ENCODE measurements at places on chromosomes 4 and X. TPM values are rescaled to one million over a fixed set of nuclear protein-coding genes. Genes with fewer than 3 reads are reported as not detected.

Gene DSPP
- total RNA-seq, result not detected

GRCh38 chr4:162645381-162645780, 481.6 kb upstream of the FSTL5 start:
- no peaks in the 10 kb centered on the region for H3K27me3 ChIP-seq
- H3K27ac ChIP-seq, result no peak overlapping the region
- no peaks in the 10 kb centered on the region for H3K36me3 ChIP-seq
- H3K4me1 ChIP-seq, result no peaks in the 10 kb centered on the region
- no peak overlapping the region for H3K4me3 ChIP-seq

Gene TCEANC
- total RNA-seq, result 15.6 TPM

DNA sequence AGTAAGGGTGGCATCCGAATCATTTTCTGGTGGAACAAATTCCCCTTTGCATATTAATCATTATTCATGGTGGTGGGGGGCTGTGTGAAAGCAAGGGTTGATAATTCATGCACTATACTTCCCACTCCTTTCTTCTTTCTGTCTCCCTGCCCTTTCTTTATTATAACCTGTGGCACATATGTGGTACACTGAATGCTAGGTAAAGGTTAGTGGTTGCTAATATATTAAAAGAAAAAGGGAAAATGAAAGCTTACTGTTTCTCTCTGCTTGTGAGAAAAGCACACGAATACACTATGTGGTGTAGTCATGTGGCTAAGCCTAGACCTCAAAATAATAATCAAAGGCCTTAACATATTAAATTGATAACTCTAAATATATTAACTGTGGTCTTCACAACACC, 178.4 kb upstream of the RPS6KA3 start:
- H3K27me3 ChIP-seq, result no peaks in the 10 kb centered on the region
- no peaks in the 10 kb centered on the region for H3K4me1 ChIP-seq
- no peak overlapping the region for H3K27ac ChIP-seq
- H3K4me3 ChIP-seq, result no peak overlapping the region
- DNase-seq, result no peak

GRCh38 chr4:128635955-128636560, 173.4 kb upstream of the JADE1 start:
- peaks cover 41% of the 10 kb centered on the region for H3K4me1 ChIP-seq
- H3K27ac ChIP-seq, result peak overlapping the region; percentile 76
- no peaks in the 10 kb centered on the region for H3K36me3 ChIP-seq
- no peak overlapping the region for H3K4me3 ChIP-seq

Gene HSD17B13
- 1.3 TPM for total RNA-seq

- H3K4me3 ChIP-seq, result no peak overlapping the region
- no peaks in the 10 kb centered on the region for H3K27me3 ChIP-seq
- DNase-seq, result no peak
- no peaks in the 10 kb centered on the region for H3K36me3 ChIP-seq
- H3K4me1 ChIP-seq, result no peaks in the 10 kb centered on the region
Measured at GRCh38 chr4:172143605-172144314, 330.6 kb downstream of the GALNTL6 start.

DNA sequence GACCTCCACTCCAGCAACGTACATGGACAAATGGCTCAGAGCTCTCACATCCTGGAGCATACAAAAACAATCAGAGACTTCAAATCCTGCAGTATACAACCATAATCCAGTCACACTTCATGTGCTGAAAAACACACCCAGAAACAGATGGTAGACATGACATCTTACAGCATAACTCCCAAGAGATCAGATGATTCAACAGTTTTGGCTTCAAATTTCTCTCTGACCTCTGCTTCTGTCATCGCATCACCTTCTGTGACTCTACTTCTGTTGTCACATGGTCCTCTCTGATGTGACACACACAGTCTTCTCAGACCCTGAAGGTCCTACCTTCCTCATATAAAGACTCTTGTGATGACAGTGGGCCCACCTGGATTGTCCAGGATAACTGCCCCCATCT, 18.5 kb downstream of the SUV39H1 start:
- H3K4me3 ChIP-seq, result no peak overlapping the region
- H3K27ac ChIP-seq, result no peak overlapping the region
- no peaks in the 10 kb centered on the region for H3K36me3 ChIP-seq
- no peak for DNase-seq

GRCh38 chr4:8331575-8331955, 62.0 kb downstream of the HTRA3 start:
- no peaks in the 10 kb centered on the region for H3K36me3 ChIP-seq
- no peak overlapping the region for H3K27ac ChIP-seq
- peak; percentile 1 for DNase-seq
- no peak overlapping the region for H3K4me3 ChIP-seq

DNA sequence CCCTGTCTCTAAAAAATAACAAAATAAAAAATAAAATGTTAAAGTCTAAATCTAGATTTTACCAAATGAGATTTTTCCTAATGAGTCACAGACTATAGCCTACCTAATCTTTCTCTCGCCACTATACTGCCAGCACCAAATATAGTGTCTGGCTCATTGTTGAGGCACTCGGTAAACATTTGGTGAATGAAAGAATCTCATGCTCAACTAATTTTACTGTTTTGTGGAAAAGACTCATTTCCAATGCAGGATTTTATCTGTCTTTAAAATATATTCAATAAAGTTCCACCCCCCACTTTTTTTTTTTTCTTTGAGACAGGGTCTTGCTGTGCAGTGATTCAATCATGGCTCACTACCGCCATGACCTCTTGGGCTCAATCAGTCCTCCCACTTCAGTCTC, 71.5 kb downstream of the PLS3 start:
- no peak overlapping the region for H3K27ac ChIP-seq
- no peak overlapping the region for H3K4me3 ChIP-seq
- H3K36me3 ChIP-seq, result peaks cover 6% of the 10 kb centered on the region

GRCh38 chr4:154569584-154569983, 6.8 kb downstream of the FGB start:
- H3K4me1 ChIP-seq, result no peaks in the 10 kb centered on the region
- no peak overlapping the region for H3K27ac ChIP-seq
- no peaks in the 10 kb centered on the region for H3K36me3 ChIP-seq

DNA sequence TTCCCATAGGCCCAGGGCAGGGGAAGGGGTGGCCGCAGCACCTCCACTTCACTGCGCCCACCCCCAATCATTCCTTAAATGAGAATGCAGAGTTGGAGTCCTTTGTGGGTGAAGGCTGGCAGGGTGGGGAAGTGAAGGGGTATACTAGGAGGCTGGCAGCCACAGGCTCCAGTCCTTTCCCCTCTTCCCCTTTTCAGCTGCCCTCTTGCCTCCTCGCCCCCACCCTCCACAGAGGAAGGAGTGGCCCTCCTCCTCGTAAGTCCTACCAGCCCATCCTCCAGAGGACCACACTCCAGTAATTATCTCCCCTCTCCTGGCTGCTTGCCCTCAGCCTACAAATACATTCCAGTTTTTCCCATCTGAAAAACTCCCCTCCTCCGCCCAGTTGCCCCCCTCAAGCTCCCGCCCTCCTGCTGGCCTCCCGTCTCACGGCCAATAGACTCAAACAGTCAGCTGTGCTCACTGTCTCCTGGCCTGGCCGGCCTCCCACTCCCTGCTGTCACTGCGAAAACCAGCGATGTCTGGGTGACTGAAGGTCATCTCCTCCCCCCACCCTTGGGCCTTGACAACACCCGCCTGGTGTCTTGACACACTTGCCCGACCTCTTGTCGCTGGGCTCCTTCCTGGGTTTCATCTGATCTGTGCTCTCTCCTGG, 38.8 kb downstream of the EFNB1 start:
- H3K4me1 ChIP-seq, result peaks cover 10% of the 10 kb centered on the region
- no peaks in the 10 kb centered on the region for H3K36me3 ChIP-seq
- peaks cover 7% of the 10 kb centered on the region for H3K27me3 ChIP-seq

GRCh38 chrX:46957297-46957696, 45.1 kb downstream of the JADE3 start:
- no peaks in the 10 kb centered on the region for H3K4me1 ChIP-seq
- H3K36me3 ChIP-seq, result no peaks in the 10 kb centered on the region
- H3K4me3 ChIP-seq, result no peak overlapping the region
- no peaks in the 10 kb centered on the region for H3K27me3 ChIP-seq
- no peak for DNase-seq

Gene RIPPLY1
- not detected for total RNA-seq

DNA sequence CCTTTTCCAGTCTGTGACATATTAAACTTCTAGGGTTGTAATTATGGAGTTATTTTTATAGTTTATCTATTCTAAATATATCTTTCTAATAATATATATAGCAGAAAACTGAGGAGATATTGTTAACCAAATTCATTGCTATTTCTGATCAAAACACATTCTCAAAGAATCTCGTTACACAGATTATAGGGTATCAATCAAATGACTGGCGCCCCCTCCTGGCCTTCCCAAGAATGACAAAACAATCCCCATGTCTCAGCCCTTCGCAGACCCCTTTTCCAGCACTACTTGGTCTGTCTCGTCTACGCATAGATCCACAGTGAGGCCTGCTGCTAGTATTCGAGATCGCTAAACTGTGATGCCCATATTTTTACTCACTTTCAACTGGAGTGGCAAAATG, 209.3 kb downstream of the GPC3 start:
- H3K27ac ChIP-seq, result no peak overlapping the region
- no peaks in the 10 kb centered on the region for H3K36me3 ChIP-seq
- H3K4me1 ChIP-seq, result no peaks in the 10 kb centered on the region
- no peak overlapping the region for H3K4me3 ChIP-seq
- DNase-seq, result peak; percentile 27

Gene ARMCX2
- total RNA-seq, result 23.5 TPM
